ENCODE measurements at places on chromosomes 3 and 15.

DNA sequence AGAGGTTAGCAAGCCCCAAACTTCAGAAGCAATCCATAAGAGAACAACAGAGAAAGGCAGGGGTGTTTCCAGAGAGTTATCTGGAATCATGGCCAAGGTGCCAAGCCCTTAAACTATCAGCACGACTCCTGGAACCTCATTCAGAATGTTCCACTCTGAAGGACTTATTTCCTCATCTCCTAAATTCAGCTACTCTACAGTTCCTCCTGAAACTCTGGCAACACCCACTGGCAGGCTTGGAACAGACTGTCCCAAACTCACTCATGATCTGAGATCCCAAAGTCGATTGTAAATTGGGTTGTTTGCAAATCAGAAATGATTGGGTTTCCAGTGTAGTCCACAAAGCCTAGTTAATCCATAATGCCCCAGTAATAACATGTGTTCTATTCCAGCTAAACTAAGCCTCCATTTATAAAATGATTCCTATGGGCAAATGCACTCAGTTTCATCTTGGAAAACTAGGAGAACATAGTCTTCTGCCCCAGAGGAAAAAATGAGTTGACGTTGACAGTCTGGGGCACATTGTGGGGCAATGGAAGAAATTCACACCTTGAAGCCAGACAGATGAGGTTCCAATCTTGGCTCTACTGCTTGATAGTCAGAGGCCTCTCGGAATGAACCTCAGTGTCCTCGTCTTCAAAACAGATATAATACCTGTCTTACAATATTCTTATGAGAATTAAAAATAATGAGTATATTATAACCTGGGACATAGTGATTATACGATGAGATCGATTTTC, 65.9 kb downstream of the SLCO2A1 start:
- DNase-seq: no peak

- DNase-seq: no peak
These were observed 912.6 kb downstream of the ROBO1 start for GRCh38 chr3:78855190-78855589.

DNA sequence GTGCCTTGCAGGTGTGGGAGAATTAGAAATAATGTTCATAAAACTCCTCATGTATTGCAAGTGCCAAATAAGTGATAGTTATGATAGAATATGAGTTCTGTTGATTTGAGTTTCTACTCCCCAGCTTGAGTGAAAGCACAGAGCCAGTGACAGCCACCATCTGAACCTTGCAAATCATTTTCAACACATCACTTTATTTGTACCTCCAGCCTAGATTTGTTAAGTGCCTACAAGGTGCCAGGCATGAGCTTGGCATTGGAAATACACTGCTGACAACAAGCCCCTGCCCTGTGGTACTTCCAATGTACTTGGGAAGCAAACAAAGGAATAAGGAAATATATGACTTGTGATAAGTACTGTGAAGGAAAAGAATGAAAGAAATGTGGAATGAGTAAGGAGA, 17.0 kb downstream of the FEZF2 start:
- DNase-seq: no peak

DNA sequence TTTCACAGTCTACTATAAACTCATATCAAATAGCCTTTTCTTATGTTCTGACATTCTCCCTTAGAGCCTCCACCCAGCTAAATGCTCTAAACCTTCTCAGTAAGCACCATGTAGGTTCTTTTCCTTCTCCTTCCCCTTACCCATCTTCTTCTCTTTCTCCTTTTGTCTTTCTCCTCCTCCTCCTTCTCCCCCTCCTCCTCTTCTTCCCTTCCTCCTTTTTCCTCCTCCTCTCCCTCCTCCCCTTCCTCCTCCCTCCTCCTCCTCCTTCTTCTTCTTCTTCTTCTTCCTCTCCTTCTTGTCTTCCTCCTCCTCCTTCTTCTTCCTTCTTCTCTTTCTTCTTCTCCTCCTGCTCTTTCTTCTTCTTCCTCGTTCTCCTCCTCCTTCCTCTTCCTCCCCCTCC, 85.2 kb upstream of the KCNAB1 start:
- no peak for DNase-seq

- no peak for DNase-seq
These were observed 18.1 kb downstream of the POLG start for GRCh38 chr15:89316504-89316903.

DNA sequence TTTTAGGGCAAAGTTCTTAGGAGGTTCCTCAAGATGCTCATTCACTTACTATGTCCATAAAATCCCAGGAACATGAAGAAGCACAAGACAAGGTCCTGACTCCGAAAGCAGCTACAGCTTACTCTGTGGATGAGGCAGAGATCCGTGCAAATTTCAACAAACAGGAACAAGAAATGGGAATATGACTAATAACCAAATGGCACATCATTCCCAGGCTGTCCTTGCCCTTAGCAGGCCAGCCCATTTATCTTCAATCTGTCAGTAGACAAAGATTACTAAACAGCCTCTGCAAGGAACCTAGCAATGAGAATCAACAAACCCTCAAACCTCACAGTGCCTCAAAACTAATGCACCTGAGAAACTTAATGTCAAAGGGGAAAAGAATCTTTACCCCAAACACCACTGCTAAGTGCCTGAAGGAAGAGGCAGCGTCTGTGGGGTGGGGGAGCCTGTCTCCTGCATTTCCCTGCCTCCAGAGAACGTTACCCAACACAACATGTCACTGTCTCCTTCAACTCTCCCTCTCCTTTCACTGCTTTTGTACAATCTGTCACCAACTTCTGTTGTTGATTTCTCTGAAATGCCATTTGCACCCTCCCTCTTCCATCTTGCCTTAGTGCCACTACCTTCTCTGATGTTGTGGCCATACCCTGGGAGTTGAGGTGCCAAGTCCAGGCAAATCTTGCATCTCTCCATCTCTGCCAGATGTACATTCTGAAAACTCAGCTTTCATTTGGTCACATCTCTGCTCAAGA, 4.8 kb downstream of the TNFAIP8L3 start:
- DNase-seq: no peak

DNA sequence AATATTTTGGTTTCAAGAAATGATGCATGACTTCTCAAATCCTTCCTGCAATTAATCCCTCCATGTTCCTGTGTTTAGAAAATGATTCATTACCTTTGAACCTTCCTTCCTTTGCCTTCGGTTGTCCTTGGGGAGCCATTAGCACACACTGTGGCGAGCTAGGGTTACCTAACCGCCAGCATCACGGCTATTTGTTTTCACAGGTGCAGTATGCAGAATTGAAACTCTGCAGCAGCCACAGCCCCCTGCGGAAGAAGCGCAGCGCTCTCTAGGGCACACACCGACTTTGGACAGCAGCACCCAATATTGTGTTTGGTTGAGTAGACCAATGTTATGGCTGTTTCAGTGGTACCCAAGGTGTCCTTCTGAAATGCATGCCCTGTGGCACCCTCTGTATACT, 247.4 kb downstream of the MCTP2 start:
- DNase-seq: no peak

- no peak for DNase-seq
These were observed 229.9 kb downstream of the CHST2 start for GRCh38 chr3:143349455-143349854.

DNA sequence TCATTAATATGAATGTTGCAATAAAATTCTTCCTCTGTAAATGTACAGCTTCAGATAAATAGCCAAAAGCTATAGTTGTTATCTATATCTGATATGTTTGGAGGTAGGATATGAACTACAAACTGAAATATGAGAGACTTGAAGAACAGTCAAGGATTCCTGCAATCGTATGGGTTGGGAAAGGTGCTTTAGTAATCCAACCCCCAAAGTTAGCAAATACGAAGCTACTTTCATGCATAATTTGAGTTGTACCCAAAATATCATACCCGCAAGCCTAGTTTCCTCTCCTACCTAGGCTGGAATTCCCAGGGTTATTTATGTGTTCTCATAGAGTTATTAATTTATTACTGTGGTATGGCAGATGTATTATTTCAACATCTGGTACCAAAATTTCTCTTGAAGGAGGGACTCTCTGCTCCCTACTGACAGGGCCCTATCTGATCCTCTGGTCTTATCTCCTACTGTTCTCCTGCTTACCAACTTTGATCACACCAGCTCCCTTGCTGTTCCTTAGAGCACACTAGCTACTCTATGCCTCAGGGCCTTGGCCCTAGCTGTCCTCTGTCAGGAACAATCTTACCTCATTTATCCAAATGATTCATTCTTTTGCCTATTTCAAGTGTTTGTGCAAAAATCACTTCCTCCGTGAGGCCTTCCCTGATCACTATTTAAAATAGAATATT, 140.4 kb upstream of the CCDC54 start:
- no peak for DNase-seq

GRCh38 chr3:90180096-90180495, 1072.7 kb downstream of the EPHA3 start:
- no peak for DNase-seq

DNA sequence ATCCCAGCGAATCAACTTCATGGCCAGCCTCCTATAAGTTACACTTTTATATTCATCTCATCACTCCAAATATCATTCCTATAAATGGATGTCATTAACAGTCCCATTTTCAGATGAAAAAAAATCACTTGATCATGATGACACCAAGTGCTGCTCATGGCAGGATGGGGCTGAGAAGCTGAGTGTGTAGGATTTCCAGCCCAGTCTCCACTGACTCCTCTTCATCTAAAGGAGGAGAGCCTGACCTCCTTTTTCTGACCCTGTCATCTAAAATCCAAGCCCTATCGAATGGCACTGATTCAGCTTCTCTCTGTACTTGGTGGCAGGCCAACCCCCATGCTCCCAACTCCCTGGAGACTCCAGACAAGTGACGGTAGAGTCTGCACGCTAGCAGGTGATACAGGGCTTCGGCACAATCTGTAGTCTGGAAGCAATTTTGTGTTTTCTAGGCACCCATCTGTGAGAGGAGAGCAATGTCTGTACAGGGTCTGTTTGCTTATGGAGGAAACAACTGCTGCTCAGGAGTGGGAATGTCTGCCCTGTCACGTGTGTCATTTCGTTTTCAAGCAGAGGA, 103.2 kb downstream of the EPHB1 start:
- no peak for DNase-seq

- no peak for DNase-seq
These were observed 223.8 kb downstream of the SATB1 start for GRCh38 chr3:18201315-18201714.

DNA sequence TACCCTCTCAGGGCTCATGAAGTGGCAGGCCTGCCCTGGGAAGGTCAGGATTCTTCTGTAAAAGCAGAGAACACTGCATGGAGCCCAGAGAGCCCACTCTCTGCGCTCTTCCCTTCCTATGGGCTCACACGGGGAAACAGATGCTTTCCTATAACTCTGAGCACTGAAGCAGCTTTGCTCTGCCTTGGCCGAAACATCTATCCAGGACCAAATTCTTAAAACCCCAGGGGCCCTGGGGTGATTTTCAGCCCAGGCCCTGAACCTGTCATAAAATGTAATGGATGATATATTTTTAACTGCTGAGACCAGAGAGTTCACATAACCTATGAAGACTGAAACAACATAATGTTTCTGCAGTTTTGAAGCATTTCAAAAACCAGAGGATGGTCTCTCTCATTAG, 249.9 kb upstream of the CTDSPL start:
- no peak for DNase-seq

DNA sequence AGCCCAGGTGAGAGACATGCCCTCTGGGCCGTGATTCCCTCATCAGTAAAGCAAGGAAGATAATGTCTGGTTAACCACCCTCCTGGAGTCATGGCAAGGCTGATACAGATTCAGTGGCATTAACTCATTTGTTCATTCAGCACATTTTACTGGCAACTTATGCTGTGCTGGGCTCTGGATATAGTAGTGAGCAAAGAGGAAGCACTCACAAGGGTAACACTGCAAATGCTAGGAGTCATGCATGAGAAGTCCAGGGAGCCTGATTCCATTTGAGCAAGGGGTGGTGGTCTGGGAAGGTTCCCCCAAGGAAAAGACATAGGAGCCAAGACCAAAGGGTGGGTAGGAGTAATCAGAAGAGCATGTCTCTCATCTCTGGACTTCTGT, 50.2 kb downstream of the SMAD3 start:
- DNase-seq: no peak

GRCh38 chr15:50304836-50305235, 39.3 kb upstream of the HDC start:
- no peak for DNase-seq

GRCh38 chr3:117059067-117059955, 349.7 kb downstream of the TUSC7 start:
- no peak for DNase-seq

GRCh38 chr3:171462224-171462623, 2.0 kb upstream of the TNIK start:
- DNase-seq: no peak

DNA sequence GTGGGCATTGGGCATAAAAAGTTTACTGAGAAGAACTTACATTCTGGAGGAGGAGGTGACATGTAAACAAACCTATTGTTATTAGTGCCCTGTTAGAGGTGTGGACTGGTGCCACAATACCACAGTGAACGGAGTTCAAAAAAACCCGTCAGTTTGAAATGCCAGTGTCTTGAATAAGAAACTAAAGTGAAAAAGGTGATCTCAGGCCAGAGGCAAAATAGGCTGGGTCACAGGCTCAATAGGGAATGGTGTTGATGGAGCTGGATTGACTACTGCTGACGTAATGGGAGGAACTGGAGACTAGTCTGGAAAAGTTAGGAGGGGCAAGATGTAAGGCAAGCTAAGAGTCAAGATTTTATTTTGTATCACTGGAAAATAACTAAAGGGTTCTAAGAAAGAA, 1.6 kb upstream of the DCBLD2 start:
- DNase-seq: no peak

DNA sequence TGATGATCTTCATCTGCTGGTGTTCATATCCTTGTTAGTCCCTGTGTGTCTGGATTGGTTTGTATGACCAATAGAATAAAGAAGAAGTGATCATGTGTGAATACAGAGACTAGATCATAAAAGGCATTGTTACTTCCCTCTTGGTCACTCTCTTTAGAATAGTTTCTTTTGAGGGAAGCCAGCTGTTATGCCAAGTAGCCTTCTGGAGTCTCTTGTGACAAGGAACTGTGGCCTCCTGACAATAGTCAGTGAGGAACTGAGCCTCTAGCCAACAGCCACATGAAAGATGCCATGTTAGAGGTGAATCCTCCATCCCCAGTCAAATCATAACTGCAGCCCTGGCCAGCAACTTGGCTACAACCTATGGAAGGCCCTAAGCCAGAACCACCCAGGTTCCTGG, 63.0 kb upstream of the SMAD3 start:
- DNase-seq: no peak

DNA sequence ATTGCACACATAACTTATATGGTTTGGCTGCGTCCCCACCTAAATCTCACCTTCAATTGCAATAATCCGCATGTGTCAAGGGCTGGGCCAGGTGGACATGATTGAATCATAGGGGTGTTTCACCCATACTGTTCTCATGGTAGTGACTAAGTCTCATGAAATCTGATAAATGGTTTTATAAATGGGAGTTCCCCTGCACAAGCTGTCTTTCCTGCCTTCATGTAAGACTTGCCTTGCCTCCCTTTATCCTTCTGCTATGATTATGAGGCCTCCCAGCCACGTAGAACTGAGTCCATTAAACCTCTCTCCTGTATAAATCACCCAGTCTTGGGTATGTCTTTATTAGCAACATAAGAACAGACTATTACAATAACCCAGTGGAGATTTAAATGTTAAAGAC, 653.9 kb downstream of the ROBO1 start:
- no peak for DNase-seq

Data from HuH-7.5 (cell line).